ENCODE measurements at places on chromosomes 2 and 18.
A peak's percentile ranks its signal among the peaks of the same experiment; 100 is the strongest.

- DNase-seq, result no peak
These were observed 97.3 kb upstream of the GCFC2 start for GRCh38 chr2:75807992-75808391.

DNA sequence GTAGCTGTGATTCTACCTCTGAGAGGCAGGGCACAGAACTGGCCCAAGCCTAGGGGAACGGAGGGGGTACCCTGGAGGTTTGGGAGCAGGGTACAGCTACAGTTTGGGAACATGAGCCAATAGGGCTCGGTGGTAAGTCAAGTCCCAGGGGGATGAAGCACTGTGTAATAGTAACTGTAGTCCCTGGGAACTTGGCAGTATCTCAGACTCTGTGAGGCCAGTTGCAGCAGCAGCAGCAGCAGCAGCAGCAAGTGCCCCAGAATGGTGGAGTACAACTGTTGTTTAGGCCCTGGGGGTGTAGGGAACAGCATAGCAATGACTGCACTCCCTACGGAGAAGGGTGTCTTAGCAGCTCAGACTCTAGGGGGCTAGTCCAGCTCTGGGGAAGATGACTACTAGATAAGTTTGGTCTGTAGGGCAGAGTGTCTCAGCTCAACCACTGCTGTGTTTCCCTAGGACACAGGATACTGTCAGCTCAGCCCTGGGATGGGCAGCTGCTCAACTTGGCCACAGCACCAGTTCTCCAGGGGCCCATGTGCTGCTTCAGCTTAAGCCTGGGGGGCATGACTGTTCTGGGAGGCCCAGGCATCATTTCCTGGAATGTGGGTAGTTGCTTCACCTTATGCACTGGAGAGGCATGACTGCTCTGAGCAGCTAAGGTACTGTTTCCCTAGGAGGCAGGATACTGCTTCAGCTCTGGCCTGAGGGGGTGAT lies 20.5 kb downstream of the CARF start:
- DNase-seq, result no peak

DNA sequence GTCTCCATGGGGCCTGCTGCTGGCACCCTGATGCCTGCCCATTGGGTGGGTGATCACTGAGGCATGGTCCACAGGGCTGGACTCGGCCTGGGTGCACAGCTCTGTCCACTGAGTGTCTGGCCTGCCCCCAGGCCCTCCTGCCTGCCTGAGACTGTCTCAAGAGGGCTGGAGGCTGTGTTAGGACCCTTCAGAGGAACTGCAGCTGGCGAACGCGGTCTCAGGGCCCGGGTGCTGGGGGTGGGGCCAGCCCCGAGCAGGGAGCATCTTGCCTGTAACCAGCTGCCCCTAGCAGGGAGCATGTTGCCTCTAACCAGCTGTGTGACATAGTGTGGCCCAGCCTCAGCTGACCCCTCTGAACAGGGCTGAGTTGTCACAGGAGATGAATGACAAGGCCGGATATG lies 50.0 kb downstream of the TWIST2 start:
- no peak for DNase-seq

DNA sequence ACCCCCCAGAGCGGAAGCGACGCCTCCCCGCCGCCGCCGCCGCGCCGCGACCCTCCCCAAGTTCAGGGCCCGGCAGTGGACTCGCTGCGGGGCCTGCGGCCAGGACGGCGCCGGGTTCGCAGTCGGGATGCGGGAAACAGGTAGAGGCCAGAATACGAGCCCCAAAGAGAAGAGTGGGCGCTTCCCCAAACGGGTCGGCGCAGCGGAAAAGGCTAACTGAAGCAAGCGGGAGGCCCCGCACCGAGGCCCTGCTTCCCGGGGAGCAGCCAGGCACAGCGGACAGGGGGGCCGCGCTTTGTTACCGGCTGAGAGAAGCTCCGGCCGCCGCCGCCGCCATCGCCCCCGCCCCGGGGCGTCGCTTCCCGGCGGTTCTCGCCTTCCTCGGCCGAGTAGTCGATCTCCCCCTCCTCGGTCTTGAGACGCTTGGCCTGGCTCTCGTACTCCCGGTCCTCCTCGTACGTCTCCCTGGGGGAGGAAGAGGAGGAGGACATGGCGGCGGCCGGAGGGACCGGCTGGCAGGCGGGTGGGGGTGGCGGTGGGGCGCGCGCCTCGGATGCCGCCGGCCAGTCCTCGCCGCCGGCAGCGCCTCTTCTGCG lies 494 bp downstream of the HNRNPLL start:
- DNase-seq, result no peak

GRCh38 chr2:149329489-149330126 lies 779 bp upstream of the LYPD6 start:
- DNase-seq, result peak; percentile 67

GRCh38 chr2:65737452-65738011 lies 305.1 kb upstream of the SPRED2 start:
- no peak for DNase-seq

DNA sequence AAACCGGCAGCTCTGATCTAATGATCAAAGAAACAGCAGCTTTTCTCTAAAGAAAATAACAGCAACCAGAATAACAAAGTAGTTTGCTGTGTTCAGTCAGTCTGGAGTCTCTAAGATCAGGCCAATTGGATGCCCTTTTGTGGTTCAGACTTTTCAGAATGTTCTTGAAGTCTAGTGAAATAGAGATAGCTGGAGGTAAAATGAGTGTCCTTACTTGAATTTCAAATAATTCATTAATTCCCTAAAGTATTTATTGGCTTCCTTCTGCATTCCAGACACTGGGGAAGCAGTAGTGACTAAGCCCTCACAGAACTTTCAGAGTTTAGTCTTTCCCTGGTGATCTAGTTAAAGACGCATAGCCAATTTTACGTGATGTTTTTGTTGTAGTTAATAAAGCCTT lies 58.7 kb downstream of the C18orf54 start:
- no peak for DNase-seq

- DNase-seq, result peak; percentile 22
These were observed 3.2 kb downstream of the STRN start for GRCh38 chr2:36963106-36963505.

- no peak for DNase-seq
These were observed 5.9 kb downstream of the RRM2 start for GRCh38 chr2:10128420-10128819.

- DNase-seq, result no peak
These were observed 110.7 kb upstream of the CELF4 start for GRCh38 chr18:37676276-37676675.

DNA sequence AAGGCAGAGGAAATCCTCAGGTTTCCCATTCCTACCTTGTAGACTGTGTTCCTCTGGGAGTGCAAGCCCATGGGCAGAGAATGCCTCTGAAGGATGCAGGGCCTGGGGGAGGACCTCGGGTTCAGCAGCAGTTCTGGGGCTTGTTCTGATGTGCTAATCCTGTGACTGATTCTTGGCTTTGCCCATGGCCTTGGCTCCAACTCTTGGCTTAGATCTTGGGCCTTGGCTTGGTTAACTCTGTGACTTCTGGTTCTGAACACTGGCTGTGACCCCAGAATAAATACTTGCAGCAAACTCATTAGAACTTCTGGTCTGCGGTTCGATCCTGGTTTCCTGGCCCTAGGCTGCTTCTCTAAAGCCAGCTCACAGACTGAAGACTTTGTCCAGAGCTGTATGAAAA lies 366.9 kb upstream of the ZEB2 start:
- no peak for DNase-seq

DNA sequence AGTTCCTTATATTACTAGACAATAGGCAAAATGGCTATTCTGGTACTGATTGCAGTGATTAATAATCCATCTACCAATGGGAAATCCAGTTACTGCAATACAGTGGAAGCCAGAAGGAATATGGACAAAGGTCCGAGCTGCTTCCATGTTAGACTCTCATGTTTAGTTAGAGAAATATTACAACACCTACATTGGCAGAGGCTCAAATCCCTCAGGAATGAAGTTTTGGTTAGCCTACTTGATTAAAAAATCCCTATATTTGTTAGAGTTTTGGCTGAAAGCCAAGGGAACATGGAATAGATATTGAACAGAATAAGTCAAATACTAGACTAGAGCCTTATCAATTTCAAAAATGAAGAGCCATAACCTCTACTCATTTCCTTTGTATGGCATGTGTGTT lies 48.5 kb downstream of the ARL6IP6 start:
- no peak for DNase-seq

DNA sequence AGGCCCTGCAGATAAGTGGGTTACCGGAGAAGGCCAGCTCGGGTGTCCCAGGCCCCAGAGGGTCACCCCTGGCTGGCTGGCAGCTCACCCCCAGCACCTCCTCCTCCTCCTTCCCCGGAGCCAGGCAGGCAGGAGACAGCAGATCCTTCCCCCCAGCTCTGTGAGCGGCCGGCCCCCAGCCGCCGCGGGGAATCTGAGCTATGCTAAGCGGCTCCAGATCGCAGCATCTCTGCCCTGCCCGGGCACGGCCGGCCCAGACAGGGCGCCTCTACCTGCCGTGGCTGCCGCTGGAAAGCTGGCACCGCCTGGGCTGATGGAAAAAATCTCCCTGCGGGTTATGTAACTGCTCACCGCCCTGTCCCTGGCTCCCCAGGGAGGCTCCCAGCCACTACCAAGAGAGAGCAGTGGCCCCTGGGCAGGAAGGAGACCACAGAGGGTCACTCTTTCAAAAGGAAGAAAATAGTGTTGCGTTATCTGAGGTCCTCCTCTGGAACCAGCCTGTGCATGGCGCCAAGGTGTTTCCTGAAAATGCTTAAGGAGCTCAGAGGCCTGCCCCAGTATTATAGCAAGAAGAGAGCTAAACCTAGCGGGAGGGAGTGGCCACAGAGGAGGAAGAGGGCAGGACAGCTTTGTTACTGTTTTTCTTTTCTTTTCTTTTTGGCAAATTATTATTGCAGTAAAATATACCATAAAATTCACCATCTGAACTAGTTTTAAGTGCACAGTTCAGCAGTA lies 179.0 kb downstream of the SMAD7 start:
- DNase-seq, result no peak

DNA sequence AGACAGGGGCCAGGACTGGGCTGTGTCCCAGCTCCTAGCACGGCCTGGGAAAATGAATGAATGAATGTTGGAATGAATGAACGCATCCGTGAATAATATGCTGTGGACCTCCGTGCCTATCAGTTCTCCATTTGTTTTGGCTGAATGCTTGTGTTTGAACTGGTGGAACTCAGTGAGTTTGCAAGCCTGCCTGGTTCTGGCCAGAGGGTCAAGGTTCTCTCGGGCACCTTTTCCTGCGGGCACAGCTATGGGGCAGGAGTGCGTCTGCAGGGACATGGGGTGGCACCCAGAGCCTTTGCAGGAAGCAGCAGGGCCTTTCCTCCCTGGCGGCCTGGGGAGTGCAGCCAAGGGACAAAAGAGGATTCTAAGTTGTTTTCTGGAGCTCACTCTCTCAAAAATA lies 17.6 kb upstream of the PDIA6 start:
- DNase-seq, result no peak

DNA sequence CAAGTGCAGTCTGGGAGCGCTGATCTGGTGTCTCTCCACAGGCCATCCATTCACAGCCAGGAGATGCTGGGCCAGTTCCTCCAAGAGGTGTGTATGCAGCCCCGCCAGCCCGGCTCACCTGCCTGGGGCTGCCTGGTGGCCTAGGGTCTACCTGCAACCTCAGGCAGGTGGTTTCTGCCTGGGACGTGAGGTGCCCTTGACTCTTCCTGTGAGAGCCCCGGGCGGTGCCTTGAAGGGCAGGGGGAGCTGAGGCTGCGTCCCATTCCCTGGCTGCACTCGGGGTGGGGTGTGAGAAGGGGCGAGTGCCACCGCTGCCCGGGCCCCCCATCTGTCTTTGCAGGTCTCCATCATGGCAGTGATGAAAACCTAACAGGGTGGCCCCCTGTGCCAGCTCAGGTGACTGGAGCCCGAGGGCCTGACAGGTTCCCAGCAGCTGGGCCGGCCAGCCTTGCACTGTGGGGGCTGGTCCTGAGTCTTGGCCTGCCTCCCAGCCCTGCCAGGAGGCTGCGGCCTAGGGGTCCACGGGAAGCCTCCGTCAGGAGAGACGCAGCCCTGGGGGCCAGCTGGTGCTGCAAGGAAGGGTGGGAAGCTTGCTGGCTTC lies 11.9 kb downstream of the CAPN10 start:
- DNase-seq, result no peak

DNA sequence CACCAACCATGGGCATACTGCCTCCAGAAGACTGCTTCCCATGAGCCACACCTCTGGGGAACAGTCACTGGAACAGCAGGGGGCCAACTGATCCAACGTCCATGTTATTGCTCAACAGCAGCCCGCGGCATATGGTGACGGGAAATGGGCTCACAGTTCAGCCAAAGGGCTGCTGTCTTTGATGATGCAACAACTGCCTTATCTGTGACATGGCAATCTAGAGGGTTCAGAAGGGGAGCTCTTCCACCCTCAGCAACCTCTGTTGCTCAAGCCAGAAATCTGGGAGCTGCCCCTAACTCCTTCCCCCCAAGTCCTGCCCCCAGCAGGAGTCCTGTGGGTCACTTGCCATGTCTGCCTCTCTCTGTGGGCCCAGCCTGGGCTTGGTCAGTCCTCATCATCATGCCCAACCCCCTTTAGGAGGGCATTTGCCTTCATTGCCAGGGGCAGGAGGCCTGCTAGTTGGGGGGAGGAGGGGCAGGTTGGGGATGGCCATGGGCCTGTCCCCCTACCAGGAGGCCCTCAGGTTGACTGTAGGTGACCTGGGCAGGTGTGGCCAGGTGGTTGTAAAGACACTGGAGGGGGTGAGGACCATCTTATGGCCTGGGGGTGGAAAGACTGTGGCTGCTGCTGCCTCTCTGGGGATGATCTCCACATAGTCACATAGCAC lies 212.9 kb downstream of the CYP26B1 start:
- no peak for DNase-seq

- DNase-seq, result peak; percentile 65
These were observed 3.3 kb upstream of the SPRED2 start for GRCh38 chr2:65435625-65436168.

DNA sequence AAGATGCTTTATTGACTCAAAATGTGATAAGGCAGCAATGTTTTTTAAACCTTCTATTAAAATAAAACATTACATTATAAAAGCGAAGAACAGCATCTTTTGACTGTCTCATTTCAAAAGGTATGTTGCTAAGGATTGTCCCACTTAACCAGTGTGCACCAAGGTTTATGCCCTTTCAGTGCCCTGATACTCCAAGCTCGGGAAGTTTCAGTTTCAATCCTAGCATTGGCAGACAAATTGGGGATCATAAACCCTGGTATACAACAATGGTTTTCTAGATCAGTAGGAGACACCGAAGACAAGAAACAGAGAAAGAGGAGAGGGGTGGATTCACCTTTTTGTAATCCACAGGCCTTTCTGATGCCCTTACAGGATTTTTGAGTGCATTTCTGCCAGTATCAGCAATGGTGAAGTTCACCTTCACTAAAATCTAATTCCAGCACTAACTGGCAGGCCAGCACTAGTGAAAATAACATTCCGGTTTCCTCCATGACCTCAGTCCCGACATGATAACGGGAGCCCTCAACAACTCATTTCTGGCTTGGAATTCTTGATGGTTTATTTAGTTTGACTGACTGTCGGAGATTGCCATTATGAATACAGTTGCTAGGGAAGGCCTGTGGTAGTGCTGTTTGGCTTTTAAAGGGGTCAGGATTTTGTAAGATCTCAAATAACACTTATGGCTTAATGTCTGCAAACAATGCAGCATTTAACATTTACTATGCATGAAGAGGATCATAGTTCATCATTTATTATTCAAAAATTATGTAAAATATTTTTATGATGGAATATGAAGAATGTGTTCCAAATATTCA lies 33.3 kb upstream of the FIGN start:
- no peak for DNase-seq

Measured in NCI-H510A treated with DMSO at 0.1 percent for 48 hours (cell line).